ENCODE measurements at places on chromosomes 1 and 21.
A peak's percentile ranks its signal among the peaks of the same experiment; 100 is the strongest.

DNA sequence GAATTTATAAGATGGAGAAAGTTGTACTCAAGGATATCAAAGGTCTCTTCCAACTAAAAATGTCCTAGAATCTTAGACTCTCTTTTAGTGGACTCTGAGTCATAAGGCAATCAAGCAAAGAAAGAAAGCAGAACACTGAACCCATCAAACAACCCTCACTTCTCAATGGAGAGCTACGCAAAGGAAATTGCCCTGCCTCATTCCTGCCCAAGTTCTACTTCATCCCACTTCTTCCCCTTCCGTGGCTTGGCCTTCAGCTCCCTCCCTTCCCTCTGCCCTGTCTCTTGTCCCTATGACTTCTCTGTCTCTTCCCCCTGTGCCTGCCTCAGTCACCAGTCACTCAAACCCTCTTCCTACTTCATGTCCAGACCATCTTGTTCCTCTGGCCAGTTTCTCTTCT, 58.5 kb downstream of the RIMS3 start:
- DNase-seq: no peak

- DNase-seq: no peak
Measured at GRCh38 chr1:36269408-36269838, 36.7 kb upstream of the SH3D21 start.

DNA sequence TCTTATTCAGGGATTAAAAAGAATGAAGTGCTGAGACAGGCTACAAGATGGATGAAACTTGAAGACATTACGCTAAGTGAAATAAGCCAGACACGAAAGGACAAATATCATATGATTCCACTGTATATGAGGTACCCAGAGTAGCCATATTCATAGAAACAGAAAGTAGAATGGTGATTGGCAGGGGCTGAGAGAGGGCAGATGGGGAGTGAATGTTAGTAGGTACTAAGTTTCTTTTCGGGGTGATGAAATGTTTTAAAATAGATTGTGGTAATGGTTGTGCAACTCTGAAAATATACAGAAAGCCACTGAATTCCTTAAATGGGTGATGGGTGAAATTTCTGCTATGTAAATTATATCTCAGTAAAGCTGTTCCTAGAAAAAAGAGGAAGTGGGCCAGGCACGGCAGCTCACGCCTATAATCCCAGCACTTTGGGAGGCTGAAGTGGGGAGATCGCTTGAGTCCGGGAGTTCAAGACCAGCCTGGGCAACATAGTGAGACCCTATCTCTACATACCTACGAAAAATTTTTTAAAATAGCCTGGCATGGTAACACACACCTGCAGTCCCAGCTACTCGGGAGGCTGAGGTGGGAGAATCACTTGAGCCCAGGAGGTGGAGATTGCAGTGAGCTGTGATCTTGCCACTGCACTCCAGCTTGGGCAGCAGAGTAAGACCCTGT, 15.9 kb downstream of the SLC27A3 start:
- no peak for DNase-seq

GRCh38 chr1:183553331-183553730, 36.9 kb downstream of the NCF2 start:
- DNase-seq: no peak

DNA sequence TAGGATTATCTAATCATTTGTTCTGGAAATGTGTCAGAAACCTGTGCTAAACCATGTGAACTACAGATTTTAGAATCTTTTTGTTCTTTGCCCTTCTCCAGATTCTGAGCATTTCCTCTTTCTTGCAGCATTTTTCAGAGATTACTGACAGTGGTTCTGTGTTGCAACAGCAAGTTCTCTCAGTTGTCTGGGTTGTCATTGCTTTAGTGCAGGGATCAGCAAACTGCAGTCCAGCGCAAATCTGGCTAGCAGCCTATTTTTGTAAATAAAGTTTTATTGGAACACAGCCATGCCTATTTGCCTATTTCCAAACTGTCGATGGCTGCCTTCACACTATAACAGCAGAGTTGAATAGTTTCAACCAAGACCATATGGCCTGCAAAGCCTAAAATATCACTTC, 66.3 kb upstream of the LRRC8D start:
- no peak for DNase-seq

GRCh38 chr1:47262787-47263413, 30.9 kb upstream of the TAL1 start:
- peak; percentile 7 for DNase-seq

DNA sequence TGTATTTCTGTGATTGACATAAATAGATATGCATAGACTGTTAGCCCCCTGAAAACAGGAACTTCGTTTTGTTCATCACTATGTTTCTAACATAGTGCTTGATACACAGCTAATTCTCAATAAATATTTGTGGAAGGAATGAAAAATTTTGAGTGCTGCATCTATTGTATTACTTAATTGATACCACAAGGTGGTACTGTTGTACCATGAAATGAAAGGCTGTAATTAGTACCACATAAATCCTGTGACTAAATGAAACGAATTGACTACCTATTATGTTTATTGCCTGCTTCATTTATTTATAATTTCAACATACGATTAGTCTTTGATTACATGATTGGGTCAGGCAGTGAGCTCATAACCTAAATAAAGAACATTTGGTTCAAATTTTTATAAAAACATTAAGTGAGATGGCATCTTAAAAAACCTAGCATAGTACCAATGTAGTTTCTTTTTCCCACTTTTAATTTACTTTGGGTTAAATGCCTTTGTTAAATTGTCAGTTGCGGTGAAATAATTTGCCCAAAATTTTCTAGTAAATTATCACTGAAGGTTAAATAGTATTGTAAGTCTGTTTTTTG, 15.0 kb upstream of the TGFB2 start:
- DNase-seq: no peak

DNA sequence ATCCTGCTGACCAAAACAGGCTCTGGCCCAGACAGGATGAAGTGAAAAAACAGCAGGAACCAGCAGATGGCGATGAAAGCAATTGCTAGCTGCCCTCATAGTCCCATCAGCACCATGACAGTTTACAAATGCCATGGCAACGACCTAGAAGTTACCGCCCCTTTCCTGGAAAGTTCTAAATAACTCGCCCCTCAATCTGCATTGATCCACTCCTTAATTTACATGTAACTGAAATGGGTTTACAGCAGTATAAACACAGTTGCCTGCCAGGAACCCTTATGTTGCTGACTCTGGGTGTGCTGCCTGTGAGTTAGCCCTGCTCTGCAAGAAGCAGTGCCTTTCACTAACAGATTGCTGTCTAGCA, 65.5 kb upstream of the CR1L start:
- peak; percentile 3 for DNase-seq

DNA sequence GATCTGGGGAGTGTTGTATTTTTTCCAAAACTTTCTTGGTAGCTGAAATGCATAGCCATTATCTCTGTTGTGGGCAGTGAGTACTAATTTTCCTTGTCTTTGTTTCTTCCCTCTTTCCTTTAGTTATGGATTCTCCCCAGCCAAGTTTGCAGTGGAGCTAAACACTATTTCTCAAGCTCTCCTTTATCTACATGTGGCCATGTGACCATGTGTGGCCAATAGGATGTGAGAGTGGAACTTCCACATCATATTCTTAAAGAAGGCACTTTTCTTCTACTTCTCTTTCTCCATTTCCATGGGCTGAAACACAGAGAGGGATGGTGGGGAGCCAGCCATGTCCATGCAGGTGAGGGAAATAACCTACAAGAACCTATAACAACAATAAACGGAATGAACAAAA, 230.8 kb downstream of the CTH start:
- DNase-seq: no peak

DNA sequence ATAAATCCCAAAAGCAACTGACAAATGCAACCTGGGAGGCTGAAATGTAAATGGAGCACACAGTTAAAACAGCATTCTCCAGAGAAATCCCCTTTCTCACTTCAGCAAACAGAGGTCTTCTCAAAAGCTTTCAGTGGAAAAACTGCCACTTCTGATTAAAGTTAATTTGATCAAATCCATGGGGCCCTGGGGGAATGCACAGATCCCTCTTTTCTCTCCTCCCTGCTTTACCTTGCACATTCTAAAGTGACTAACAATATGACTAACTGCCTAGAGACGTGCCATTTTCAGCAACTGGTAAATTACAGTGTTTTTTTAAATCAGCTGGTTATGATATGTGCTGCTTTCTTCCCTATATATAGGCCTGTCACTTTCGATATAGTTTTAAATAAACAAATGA, 142.5 kb downstream of the RERE start:
- no peak for DNase-seq

DNA sequence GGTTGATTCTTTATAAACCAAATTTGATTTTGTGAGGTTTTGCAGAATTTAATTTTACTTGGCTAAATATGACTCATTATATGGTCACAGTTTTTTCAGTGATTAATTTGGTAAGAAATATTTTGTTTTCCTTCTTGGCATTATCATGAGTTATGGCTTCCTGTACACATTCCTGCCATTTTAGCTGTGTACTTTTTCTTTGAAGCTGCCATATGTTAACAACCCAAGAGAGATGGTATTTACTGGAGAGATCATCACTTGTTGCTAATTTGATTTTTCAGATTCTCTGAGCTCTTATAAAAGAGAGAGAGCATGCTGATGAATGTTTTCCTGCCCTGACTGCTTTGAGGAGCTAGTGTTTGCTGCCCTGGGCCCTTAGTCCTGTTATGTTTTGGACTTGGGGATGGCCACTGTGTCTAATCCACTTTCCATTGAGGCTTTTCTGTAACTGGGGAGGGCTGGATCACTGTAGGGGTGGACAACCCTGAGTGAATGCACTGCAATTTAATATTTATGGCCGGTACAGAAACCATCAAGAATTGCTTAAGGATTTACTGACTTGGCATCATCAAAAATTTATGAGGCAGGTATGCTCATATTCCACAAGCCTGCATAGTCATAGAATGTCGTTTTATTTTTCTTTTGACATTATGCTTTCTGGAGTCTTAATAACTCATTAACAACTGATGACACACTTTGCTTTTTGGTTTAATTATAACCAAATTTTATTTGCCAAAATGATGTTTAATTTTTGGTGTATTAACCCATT, 200.9 kb downstream of the DISC1 start:
- no peak for DNase-seq

DNA sequence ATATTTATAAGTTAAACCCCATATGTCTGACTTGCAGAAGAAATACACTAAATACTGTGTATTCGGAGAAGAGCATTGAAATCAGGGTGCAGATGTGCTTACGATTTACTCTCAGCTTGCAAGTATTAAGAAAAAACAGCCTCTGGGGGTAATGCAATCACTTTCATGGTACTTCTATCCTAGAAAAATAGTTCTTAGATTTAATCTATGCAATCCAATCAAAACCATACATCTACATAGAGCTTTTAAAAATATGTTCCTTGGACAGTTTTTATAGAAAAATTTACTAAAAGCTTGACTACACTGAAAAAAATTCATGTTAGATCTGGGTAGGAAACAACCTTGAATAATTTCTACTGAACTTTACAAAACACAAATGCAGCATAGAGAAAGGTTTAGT, 890.3 kb upstream of the ADGRL2 start:
- no peak for DNase-seq

GRCh38 chr1:112902221-112902620, 53.8 kb downstream of the SLC16A1 start:
- no peak for DNase-seq

Data from stimulated activated CD4-positive, alpha-beta T cell treated with anti-CD3 and anti-CD28 coated beads, Interleukin-12 subunit alpha, Interleukin-12 subunit beta, amount 100 ng/mL, for 4 hours (primary cell).